ENCODE measurements at places on chromosomes 7 and 10. TPM values are rescaled to one million over a fixed set of nuclear protein-coding genes. Genes with fewer than 3 reads are reported as not detected.

Gene C10orf105
- 0.10 TPM for total RNA-seq

Gene PHYHIPL
- 3.1 TPM for total RNA-seq

Gene ETV1
- 2.6 TPM for total RNA-seq

- no peak for DNase-seq
Measured at GRCh38 chr10:78292982-78293865, 259.6 kb downstream of the RPS24 start.

- DNase-seq: no peak
Measured at GRCh38 chr7:17932770-17933169, 7.5 kb downstream of the SNX13 start.

DNA sequence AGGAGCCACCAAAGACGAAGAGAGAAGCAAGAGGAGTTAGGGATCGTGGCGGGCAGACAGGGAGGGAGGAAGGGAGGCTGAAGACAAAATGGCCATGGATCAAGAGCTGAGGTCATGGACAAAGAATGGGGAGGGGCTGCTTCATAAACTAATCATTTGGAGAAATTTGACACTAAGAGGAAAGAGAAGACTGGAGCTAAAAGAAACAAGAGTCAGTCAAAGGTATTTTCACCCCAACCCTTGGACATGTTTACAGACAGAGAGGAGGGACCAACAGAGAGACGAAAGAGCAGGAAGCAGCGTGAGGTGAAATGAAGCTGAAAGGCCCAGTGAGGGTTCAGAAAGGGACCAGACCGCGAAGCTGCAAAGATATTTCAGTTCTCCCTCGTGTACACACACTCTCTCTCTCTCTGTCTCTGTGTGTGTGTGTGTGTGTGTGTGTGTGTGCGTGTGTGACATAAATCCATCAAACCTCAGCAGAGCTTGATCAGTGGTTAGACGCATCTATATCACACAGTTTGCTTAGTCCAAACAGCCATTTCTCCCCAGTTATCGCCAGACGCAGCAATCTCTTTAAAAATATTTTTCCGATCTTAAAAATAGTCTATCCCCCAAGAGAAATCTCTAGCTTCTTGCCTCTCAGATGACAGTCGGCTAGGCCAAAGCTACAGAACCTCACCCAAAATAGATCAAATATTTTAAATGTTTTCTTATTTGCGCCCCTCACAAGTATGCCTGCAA, 12.5 kb upstream of the CALD1 start:
- no peak for DNase-seq

GRCh38 chr10:3648170-3648569, 136.8 kb downstream of the KLF6 start:
- no peak for DNase-seq

DNA sequence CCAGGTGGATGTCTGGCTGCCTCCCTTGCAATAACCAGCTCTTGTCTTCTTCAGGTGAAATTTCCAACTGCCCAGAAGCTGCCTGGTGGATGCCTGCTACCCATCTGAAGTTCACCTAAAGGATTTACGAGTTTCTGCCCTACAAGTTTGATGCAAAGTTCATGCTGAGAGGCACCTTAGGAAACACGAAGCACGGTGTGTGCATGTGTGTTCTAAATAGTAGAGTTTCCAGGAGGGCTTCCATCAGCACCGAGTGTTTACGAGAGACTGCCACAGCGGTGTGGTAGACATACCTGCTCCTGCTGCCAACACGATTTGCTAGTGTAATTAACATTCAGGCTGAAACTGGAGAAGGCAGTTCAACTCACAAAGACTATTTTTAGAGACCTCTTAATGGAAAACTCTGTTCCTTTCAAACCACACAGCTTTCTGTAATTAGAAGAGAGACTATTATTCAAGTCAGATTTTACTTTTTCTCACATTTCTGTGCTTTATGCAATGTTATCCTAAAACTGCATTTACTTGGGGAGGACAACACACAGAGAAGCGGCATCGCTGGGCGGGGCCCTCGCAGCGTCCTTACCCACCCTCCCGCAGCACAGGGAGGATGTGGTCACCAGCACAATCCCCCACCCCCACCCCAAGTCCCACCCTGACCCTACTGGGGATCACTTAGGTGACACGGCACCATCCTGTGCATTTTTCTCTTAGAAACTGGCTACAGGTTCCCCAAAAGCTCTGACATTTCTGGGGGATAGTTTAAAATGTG, 15.5 kb upstream of the CPXM2 start:
- no peak for DNase-seq

GRCh38 chr10:5449227-5449626, 36.9 kb downstream of the NET1 start:
- DNase-seq: no peak

DNA sequence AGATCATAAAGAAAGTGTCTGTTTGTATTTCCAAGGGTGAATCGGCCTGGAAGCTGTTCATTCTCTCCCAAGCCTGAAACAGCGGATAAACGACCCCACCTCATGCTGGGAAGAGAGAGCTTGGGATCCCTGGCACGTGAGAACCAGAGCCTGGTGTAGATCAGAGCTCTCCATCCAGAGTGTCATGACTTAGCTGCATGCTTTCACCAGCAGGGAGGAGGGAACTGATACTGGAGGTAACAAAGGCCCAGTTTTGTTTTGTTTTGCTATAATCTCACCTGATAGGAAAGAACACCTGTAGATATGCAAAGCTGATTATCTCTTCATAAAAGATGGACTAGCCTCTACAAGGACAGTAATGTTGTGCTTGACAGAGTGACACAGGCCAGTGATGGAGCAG, 236.6 kb downstream of the POM121L12 start:
- no peak for DNase-seq

GRCh38 chr10:6089334-6090219, 743 bp downstream of the RBM17 start:
- DNase-seq: peak; percentile 58

- DNase-seq: no peak
Measured at GRCh38 chr7:155213955-155214740, 83.5 kb upstream of the INSIG1 start.

- no peak for DNase-seq
Measured at GRCh38 chr7:149007611-149008010, 20.7 kb downstream of the PDIA4 start.

DNA sequence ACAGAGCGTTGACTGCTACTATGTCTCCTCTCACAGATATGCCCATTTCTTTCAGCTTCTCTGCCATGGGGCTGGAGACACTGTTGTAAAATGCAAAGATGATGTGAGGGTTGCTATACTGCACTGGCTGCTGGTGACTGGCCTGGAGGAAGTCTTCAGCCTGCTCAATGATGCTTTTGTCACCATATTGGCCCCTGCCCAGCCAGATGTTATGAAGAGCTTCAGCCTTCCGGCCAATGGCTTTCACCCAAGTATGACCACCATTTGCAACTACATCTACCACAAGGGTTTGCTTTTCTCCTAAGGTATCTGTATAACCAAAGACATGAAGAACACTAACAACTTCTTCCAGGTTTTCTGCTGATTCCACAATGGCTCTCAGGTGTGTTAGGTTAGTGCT, 1.6 kb downstream of the C7orf25 start:
- no peak for DNase-seq

DNA sequence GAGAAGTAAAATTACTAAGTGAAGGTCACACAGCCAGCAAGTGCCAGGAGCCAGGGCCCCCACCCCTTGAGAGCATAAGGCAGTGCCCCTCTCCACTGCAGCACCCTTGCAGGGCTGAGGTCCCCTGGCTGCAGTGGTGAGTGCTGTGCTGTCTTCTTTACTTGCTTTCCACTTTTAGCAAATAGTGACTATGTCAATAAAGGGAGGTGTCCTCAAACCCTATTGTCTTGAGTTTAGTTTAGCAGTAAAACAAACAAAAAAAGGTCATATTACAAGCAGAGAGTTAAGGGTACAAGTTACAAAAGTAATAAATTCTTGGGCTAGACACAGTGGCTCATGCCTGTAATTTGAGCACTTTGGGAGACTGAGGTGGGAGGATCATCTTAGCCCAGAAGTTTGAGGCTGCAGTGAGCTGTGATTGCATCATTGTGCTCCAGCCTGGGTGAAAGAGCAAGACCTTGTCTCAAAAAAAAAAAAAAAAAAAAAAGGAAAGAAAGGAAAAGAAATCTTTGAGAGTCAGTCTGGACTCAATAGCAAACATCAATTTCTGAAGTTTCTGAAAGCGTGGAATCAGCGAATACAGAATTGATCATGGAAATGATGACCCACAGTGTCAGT, 39.0 kb upstream of the KIF5B start:
- peak; percentile 46 for DNase-seq

DNA sequence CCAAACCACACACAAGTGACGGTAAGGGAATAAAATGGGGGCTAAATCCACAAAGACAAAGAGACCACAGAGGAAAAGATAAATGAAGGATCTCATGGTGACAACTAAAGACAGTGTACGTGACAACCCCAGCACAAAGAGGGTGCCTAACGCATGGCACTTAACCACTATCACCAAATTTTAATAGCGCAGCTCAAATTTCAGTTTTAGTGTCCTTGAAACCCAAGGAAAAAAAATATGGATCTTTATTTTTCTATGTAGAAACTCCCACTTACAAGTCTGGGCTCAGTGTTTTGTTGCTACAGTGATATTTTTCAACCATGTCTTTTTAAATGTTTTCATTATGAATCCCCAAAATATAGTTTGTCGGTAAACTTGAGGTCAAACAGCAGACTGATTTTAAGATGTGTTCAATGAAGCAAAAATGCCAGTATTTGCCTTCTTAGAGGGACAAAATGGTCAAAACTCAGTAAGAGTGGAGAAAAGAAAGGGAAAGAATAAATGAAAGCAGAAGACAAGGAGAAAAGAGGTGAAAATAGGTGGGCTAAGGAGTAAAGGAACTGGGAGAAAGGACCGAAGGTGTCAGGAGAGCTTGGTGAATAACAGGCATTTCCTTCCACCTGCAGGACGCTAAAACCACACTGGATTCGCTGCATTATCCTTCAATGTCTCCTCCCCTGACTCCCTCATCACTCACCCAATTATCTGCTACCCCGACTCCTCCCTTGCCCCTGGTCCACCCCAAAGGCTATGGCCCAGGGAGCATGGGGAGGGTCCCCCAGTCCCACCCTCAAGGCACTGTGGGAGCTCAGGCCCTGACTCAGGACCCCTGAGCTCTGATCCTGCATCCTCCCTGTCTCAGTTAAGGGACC, 3.5 kb downstream of the ASB13 start:
- DNase-seq: no peak

GRCh38 chr10:310371-310770, 175.1 kb downstream of the ZMYND11 start:
- no peak for DNase-seq

DNA sequence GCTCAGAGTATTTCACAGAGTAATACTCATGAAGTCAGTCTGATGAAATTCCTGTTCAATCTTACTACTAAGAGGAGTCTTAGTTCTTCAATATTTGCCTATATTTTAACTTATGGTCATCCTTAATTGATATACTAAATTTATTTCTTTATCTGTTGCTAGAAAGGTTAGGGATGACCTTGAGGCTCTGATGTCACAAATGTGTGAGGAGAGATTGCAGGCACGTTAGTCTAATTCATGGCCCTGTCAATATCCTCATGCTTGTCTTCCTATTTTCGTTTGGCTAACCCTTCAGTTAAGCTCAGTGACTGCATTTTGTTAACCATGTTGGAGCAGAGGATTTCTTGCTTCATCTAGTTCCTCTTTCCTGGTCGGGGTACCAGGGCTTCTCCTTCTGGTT, 704.7 kb upstream of the COBL start:
- DNase-seq: no peak

DNA sequence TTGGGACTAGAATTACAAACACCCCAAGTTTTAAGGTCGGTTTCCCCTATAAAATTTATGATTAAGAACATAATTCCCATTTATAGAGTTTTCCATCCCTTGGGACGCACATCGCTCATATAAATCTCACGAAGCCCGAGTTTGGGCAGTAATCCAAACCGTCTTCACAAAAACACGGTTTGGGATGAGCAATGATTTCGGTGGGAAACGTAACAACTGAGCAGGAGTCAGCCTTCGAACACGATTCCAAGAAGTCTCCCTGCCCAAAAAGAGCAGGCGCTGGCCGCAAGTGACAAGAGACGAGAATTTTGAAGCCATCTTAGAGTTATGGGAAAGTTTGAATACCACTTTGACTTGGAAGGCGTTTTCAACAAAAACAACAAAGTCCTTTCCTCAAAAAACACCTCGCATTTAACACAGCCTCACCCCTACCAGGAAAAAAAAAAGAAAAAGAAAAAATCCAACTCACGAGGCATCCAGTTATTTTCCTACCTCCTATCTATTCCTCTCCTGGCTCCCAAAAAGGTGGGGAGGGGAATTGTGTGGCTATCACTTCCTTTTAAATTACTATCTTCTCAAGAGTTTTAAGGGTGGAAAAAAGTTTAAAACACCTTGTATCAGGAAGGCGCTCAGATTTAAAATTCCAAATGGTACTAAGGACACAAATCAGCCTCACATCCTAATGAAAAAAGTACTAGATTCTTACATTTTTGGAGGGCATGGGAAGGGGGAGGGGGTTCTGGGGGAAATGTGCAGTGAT, 1.6 kb downstream of the SEPHS1 start:
- peak; percentile 37 for DNase-seq
